HepG2 (cell line): ENCODE measurements at places on chromosomes 12 and 14. TPM values are rescaled to one million over a fixed set of nuclear protein-coding genes. Genes with fewer than 3 reads are reported as not detected.

GRCh38 chr12:55970775-55971174, 3.1 kb upstream of the RAB5B start:
- no peak for DNase-seq

GRCh38 chr14:36556811-36557433, 25.5 kb downstream of the NKX2-8 start:
- DNase-seq = peak; percentile 45

- DNase-seq = no peak
These were observed 842 bp downstream of the OAS2 start for GRCh38 chr12:112979041-112979680.

GRCh38 chr12:23504641-23505399, 444.6 kb downstream of the SOX5 start:
- DNase-seq = no peak

GRCh38 chr12:32558903-32559302, 120.2 kb upstream of the DNM1L start:
- DNase-seq = no peak

- no peak for DNase-seq
These were observed 114.4 kb downstream of the SCN8A start for GRCh38 chr12:51705450-51705849.

- DNase-seq = no peak
These were observed 28.2 kb downstream of the GTF2A1 start for GRCh38 chr14:81192594-81192993.

- DNase-seq = no peak
These were observed 6.6 kb upstream of the PTHLH start for GRCh38 chr12:27979145-27979544.

DNA sequence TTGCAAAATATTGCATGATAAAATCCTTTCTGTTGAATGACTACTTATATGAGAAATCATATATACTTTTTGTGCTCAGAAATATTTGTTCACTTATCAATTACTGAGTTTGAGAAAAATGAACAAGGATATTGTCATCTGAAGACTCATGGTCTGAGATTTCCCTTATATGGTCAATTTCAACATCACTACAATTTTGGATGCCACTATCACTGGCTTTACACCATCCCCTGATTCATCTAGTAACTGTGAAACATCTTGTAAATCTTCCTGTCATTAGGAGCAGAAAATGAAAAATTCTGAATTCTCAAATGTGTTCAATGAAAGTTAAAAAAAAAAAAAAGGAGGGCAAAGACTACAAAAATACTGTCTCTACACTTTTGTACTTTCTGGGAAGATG, 21.8 kb upstream of the GXYLT1 start:
- no peak for DNase-seq

GRCh38 chr14:74658535-74659131, 46.6 kb upstream of the LTBP2 start:
- no peak for DNase-seq

DNA sequence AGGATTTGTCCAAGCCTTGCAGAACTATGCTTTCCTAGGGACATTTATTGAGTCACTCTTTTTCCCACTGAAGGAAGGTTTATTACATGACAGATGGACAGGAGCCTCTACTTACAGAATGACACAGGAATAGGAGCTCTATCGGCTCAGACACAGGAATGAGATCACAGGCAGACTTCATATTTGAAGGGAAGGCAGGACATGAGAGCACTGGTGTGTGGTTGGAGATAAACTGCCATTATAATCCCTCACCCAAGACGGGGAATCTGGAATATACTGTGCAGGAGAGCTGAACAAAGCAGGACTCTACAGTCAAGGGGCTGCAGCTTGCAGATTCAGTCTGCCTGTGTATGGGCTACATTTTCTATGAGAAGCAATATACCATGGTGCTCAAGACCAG, 26.8 kb upstream of the IL22 start:
- no peak for DNase-seq

DNA sequence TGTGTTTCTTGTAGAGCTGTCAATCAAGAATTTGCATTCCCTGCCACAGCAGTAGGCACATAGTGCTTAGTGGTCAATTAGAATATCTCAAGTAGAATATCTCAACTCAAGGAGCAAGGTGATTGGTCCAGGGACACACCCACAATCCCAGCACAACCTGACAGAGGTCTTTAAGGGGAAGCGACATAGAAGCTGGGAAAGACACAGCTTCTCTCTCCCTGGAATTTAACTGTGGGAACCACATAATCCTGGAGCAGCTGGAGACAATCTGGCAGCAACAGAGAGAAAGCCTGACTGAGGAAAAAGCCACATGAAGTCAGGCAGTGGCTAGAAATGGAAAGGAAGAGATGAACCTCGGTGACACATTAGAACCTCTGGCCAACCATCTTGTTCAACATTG, 85.7 kb upstream of the LMO3 start:
- no peak for DNase-seq

- no peak for DNase-seq
These were observed 6.4 kb upstream of the RAB21 start for GRCh38 chr12:71748081-71748850.

DNA sequence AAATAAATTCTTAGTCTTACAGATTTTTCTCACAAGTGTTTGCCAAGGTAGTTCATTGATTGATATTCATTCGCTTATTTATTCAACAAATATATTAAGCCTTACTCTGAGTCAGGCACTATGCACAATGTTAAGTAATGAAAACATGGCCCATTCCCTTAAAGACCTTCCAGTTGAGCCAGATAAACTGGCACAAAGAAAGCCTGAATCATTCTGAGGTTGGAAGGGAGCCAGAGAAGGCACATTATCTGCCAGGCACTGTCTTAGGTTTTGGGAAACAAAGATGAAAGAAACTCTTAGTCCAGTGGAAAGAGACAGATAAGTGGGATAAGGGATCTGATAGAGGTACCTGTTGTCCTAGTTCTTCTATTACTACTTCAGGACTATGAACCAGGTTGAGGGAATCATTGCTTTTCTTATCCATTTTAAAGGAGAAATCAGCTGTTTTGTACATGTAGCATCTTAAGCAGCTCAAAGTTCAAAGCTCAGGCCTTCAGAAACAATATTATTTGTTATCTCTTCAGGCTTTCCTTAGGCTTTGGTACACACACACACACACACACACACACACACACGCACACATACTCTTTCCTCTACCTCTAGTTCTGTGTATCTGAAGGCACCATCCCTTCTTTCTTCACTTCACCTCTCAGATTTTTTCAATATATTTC, 27.0 kb downstream of the PDE6H start:
- no peak for DNase-seq

DNA sequence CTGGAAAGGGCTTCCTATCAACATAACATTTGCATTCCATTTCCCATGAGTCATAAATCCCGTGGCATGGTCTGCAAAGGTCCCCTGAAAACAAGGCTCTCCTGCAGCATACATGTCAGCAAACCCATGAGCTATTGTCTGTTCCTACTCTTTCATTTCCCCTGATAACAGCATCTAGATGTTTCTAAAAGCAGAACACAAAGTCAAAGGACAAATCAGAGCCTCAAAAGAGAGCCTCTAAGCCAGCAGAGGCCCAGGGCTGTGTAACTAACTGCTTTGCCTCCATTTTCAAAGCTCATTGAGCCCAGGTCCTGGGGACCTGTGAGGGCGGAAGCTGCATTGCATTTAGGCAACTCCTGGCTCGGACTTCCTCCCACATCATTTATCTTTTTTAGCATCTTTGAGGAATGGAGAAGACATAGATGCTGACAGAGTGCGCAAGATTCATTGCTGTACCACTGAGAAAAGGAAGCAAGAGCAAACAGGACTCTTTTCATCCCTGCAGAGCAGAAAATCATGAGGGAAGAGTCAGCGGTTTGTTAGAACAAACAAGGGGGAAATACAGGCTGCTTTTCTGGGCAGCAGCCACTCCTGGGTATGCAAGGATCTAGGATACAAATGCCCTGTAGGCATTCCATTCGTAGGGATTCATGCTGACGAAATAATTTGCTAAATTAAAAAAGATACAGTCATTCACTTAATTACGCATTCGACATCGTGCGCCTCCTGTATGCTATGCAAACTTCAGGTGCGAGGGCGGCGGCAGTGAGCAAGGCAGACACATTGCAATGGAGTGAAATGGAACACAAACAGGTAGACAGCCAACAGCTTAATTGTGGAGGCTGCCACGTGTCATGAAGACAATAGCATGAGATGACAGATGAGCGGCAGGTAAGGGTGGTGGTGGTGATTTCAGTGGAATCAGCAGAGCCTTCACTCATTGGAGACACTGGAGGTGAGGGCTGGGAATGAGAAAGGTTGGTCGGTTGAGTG, 131.0 kb downstream of the TMEM132D start:
- DNase-seq = no peak

DNA sequence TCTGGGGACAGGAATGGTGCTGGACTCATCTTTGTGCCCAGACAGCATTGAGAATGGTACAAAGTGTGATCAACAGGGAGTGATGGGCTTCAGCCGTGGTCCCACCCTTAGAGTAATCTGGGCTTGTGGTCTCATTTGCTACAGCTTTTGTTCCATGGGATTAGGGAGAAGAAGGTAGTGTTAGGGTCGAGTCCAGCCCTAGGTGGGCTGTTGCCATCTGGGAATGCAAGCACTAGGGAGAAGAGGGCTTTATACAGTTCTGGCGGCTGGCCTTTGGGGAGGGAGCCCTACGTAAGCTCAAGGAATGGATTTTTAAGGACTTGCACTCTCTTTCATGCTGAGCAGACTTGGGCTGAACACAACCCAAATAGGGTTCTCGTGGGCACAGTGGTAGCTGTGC, 4.9 kb downstream of the PLEKHG3 start:
- DNase-seq = no peak

- DNase-seq = no peak
These were observed 15.1 kb downstream of the ADIPOR2 start for GRCh38 chr12:1705774-1706631.

DNA sequence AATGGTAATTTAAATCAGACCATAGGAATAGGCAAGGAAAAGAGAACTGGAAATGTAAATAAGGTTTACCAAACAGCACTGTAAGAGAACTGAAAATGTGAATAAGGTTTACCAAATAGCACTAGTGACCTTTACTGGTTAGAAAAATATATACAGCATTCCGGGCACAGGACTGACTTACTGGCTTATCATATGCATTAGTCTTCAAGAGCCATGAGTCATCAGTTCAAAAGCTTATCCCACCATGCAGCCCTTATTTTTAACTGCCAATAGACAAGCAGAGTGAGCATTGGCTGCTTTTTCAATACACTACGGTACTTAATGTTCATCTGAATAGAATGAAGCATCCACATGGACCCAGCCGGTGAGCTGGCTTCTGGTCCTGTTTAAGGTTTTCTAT, 13.0 kb upstream of the NELL2 start:
- DNase-seq = no peak

- DNase-seq = no peak
These were observed 65.9 kb downstream of the DCAF5 start for GRCh38 chr14:69087061-69087461.

- DNase-seq = no peak
These were observed 11.8 kb downstream of the SLC25A47 start for GRCh38 chr14:100334904-100335303.

GRCh38 chr12:119406308-119406707, 71.8 kb downstream of the CCDC60 start:
- no peak for DNase-seq

DNA sequence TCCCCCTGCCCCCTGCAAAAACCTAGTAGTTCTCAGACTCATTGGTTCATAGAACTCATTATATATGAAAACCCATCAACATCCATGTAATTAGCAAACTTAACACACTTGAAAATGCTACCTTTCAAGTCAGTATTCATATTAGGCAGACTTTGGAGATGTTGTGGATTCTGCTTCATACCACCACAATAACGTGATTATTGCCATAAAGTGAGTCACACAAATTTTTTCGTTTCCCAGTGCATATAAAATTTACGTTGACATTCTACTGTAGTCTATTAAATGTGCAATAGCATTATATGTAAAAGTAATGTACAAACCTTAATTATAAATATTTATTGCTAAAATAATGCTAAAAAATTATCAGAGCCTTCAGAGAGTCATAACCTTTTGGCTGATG, 654.0 kb downstream of the DIO2 start:
- DNase-seq = no peak

POLE2 gene
- 9.7 and 16.6 TPM in 2 replicates for polyA plus RNA-seq

EPYC gene
- not detected in 2 replicates for polyA plus RNA-seq

KLHL33 gene
- polyA plus RNA-seq = 0.05 TPM in 1 of 2 replicates, not detected in the other

CCDC177 gene
- polyA plus RNA-seq = not detected in 2 replicates

BDKRB1 gene
- 0.05 TPM in 1 of 2 replicates, not detected in the other for polyA plus RNA-seq

C3AR1 gene
- not detected in 2 replicates for polyA plus RNA-seq

PRPH gene
- polyA plus RNA-seq = 0.12 and 0.51 TPM in 2 replicates

TAS2R46 gene
- 0.16 and 0.22 TPM in 2 replicates for polyA plus RNA-seq

ART4 gene
- 15.9 and 17.6 TPM in 2 replicates for polyA plus RNA-seq

KCNK10 gene
- polyA plus RNA-seq = not detected in 2 replicates

GPRC5D gene
- polyA plus RNA-seq = not detected in 2 replicates

LMNTD1 gene
- polyA plus RNA-seq = not detected in 2 replicates
